NCI-H345 (cell line): ENCODE measurements at places on chromosomes 1 and 21.

- no peak for DNase-seq
These were observed 38.9 kb upstream of the H6PD start for GRCh38 chr1:9195651-9196050.

DNA sequence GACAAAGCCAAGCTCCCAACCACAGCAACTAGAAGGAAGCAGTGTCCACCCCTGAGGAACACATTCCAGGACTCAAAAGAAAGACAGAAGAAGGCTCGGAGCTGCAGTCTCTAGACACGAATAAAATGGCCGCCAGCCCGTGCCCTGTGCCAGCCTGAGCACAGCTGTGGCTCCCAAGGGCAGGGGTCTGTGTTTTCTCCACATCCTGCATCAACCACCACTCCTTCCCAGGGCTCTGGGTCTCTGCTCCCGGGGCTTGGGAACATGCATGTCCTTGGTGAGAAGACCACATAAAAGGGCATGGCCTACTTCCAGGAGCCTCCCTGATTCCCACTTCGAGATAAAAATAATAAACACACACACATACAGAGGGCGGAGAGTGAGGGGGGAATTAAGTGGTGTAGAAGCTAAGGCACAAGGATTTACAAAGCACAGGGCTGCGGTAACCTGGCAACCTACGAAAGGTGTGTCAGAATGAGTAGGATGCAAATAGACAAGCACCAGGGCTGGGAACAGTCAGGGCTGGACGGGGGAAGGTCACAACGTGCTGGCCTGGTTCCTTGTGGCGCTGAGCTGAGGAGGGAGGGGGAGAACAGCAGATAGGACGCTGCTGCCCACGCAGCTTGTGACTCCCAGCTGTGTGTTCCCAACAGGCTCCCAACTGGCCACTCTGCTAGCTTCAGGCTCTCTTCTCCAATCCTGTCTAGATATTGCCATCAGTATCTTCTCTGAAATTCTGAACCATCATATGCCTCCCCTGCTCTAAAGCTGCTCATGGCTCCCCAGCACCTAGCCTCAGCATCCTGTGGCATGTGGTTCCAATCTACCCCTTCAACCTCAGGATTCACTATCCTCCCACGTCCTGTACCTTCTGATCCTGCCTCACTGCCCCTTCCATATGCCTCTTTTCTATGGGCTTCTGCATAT lies 72.5 kb downstream of the CD34 start:
- DNase-seq, result no peak

DNA sequence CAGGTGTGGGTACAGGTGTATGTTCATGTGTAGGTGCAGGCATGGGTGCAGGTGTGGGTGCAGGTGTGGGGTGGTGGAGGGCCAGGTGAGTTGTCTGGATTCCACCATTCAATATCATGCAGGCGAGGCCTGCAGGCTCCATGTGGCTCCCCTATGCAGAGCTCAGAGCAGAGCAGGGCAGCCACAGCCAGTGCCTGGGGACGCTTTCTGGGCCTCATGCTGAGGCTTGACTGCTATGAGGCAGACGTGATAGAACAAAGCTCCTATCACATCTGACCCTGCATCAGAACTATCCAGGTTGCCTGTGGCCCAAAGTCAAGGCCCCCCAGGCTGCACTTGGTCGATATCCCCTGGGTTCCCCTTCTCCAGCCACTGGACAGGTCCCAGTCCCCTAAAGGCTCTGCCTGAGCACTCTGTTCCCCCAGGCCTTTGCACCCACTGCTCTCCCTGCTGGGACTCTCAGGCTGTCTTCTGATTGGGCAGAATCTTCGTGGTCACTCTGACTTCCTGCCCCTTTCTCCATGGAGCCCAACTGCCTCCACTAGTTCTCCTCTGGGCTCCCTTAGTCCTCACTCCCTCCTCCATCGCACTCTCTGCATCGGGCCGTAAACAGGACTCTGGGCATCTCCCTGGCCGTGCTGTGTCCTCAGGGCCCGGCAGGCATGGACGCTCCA lies 78.6 kb upstream of the ACTL8 start:
- no peak for DNase-seq

DNA sequence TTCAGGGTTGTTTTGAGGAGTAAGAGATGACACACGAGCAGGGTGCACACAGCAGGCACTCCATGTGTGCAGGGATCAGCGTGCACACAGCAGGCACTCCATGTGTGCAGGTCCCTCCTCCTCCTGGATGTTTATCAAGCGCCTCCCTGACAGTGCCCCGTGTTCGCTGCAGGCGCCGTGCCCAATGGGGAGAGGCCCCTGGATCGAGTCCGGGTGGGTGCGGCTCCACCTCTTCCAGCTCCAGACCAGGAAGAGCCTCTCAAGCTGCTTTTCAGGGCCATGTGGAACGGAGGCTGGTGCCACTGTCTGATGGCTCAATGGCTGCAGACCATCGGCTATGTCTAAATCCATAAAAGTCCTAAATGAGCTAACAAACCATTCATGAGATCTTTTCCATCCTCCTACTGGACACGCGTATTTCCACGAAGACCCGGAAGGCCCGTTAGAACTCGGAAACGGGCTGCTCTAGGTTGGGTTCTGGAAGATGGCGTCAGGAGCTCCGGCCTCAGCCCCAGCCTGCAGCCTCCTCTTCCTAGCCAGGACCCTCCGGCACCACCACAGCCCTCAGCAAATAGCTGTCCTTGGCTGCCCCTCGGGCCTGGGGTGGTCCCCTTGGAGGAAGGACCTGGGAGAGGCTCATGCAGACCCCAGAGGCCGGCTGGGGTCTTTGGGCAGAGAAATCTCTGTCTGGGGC lies 36.0 kb downstream of the RRP1 start:
- DNase-seq, result no peak

GRCh38 chr1:207833381-207833780 lies 77.5 kb downstream of the CD34 start:
- no peak for DNase-seq

- DNase-seq, result peak; percentile 83
These were observed 22.2 kb downstream of the SGIP1 start for GRCh38 chr1:66556161-66556611.

DNA sequence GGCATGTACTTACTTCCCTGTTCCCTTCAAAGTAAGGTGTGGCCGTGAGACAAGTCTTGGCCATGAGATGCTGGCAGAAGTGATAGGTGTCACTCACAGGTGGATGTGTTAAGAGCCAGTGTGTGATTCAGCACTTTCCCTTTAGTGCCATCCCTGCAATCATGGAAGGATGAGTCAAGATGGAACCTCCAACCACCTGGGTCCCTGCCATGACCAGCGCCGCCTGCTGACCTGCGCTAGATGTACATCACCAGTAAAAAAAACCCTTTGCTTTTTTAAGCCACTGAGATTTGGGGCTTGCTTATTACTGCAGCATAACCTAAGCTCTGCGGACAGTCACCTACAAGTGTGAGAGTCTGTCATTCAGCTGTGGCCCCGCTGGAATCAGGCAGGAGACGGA lies 71.7 kb downstream of the TOMM20 start:
- no peak for DNase-seq

GRCh38 chr1:6205849-6206519 lies at the start of gene RNF207:
Gene RNF207 (plus strand): TSS chr1:6206119. CDS start chr1:6206536, 417 bp downstream.
- peak; percentile 63 for DNase-seq

DNA sequence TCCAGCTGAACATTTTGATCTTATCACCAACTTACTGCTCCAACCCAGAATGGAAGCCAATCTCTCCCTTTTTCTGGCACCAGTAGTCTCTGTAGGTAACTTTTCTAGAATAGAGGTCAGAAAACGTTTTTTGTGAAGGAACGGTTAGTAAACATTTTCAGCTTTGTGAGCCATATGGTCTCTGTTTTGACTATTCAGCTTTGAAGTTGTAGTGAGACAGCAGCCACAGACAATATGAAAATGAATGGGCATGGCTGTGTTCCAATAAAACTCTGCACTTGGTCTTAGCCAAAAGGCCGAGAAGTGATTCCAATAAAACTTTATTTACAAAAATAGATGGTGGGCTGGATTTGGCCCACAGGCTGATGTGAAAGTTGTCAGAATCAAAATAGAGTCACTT lies 28.9 kb downstream of the MAP10 start:
- no peak for DNase-seq

GRCh38 chr1:93846206-93846991 lies 32.6 kb downstream of the DNTTIP2 start:
- DNase-seq, result peak; percentile 89

DNA sequence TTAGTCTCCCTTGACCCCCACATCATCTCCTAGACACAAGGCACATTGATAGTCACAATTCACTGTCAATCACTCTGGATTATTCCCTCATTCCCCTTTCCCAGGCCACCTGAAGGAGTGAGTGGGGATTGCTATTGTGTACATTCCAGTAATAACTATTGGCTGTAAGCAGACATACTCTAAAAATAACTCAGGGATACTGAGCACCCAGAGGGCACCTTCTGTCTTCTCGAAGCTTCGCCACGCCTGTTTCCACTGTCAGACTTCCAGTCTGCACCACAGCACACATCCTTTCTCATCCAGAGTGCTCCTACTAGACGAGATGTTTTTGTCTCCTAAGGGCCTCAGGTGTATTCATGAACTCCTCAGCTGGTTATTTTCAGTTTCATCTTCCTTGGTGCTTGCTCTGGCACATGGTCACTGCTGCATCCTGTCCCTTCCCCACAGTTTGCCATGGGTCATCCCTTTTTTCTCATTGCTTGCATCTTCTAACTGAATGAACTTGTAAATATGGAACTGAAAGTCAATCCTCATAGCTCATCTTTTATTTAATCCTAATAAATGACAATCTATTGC lies 848 bp upstream of the APOBEC4 start:
- no peak for DNase-seq

DNA sequence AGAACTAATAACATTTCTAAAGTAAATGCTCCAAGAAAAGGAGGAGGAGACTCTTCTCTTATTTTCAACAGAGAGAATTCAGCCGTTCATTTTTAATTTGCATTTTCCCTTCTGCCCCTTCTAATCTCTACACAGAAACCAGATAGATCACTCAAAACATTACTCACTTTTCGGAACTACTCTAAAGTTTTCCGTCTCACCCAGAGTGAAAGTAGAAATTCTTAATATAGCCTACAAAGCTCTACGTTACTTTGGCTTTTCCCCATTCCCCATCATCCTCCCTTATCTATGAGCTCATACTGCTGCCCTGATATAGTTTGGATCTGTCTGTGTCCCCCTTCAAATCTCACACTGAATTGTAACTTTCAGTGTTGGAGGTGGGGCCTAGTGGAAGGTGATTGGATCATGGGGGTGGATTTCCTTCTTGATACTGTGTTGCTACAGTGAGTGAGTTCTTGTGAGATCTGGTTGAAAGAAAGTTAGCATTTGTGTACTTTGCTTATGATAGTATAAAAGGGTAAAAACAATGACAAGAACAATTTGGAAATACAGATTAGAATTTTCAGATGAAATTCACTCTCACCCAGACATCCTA lies 188.2 kb downstream of the AMY1C start:
- no peak for DNase-seq
